Lung (tissue), 17 donors: ENCODE measurements at places on chromosomes 12 and 14. TPM values are rescaled to one million over a fixed set of nuclear protein-coding genes. Genes with fewer than 3 reads are reported as not detected.

Gene GLT8D2
- 36.5 TPM for total RNA-seq

Gene DACT1
- total RNA-seq, result 22.4 TPM

Gene IRF2BPL
- 52.4 TPM for total RNA-seq

Gene HAL
- total RNA-seq, result 6.1 TPM

Gene KERA
- total RNA-seq, result not detected

Gene BCAT1
- 61.3 TPM for total RNA-seq

Gene PHLDA1
- total RNA-seq, result 18.6 TPM

Gene LTBR
- 52.6 TPM for total RNA-seq

Gene BEGAIN
- total RNA-seq, result 1.3 TPM

Gene SYCP3
- total RNA-seq, result 1.2 TPM

Gene FLVCR2
- 9.6 TPM for total RNA-seq
